ENCODE measurements at places on chromosomes 6 and 20.

DNA sequence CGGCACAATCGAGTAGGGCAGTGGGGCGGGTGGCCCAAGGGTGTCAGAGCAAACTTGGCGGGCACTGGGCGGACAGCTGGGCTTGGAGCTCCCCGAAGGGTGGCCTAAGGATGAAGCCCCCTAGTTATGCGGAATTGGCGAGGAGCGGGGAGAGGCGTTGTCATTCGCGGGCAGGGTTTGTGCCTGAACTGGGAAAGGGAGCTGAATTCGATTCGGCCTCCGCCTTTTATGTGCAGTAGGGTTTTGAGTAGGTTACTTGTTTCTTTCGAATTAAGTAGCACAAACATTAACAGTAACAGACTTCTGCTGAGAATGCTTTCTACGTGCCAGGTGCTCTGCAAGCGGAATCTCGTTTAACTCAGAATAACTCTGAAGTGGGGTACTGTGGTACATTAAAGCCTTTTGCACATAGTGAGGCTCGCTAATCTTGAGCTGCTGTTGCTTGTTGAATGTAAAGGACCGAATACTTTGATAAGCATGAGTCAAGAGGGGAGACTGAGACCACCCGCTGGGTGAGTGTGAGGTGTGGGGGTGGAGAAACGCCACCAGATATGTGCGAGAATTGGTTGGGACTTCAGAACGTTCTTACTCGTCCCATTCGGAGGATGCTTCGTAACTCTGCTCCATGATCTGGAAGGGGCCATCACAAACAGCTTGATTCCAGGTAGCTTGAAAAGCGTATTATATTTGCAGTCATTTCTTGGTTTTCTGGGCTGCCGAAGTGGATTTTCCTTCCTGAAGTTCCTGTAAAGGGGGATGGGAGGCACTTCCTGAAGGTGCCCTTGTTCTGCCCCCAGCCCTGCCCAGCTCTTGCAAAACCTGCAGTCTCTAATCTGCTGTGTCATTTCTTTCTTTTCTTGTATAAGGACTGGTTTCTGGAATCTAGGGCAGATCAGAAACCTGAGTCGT lies 833 bp downstream of the RAB5IF start:
- no peak for DNase-seq

GRCh38 chr20:18973529-18974173 lies 160.1 kb downstream of the SCP2D1 start:
- no peak for DNase-seq

DNA sequence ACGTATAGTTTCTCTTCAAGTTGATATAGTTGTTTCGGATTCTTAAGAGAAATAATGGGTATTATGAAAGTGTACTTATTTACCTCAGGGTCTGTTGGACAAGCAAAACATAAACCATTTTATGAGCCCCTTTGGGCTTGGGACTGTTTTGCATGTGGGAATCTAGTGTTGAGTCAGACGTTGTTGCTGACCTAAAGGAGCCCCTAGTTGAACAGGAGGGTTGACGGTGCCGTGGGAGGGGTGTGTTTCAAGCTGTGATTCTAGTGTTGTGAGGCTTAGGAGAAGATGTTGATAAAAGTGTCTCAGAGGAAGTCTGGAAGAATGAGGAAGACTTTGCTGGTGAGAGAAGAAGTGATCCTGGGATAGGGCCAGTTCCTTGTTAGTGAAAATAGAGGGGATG lies 140.0 kb downstream of the ARID1B start:
- DNase-seq = no peak

DNA sequence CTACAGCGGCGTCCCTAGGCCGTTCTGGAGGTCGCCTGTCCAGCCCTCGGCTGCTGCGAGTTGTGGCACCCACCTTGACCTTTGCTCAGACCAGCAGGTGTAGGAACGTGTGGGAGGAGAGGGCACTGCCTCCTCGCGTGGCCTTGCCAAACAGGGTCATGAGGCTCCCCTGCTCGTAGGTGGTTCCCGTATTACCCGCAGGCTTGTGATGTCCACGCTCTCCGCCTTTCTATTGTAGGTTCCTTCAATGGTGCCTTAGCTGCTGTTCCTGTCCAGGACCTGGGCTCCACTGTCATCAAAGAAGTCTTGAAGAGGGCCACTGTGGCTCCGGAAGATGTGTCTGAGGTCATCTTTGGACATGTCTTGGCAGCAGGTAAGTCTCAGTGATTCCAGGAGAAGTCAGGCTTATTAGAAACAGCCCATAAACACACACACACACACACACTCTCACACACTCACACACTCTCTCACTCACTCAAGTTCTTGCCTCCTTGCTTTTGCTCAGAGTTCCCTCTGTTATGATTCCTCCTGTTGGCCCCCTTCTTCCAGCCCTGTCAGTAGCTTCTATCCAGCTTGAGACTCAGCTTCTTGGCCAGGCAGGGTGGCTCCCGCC lies 942 bp downstream of the ACAT2 start:
- no peak for DNase-seq

DNA sequence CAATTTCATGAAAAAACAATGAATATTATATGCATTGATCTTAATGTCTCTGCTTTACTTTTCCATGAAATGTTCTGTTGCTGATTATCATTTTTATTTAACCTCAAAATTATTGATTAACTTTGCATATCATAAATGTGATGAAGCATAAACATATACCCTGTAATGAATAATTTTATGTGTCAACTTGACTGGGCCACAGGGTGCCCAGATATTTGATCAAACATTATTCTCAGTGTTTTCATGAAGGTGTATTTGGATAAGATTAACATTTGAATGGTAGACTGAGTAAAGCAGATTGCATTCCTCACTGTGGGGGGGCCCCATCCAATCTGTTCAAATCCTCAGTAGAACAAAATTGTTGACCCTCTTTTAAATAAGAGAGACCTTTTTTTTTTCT lies 265.2 kb downstream of the CENPW start:
- no peak for DNase-seq

DNA sequence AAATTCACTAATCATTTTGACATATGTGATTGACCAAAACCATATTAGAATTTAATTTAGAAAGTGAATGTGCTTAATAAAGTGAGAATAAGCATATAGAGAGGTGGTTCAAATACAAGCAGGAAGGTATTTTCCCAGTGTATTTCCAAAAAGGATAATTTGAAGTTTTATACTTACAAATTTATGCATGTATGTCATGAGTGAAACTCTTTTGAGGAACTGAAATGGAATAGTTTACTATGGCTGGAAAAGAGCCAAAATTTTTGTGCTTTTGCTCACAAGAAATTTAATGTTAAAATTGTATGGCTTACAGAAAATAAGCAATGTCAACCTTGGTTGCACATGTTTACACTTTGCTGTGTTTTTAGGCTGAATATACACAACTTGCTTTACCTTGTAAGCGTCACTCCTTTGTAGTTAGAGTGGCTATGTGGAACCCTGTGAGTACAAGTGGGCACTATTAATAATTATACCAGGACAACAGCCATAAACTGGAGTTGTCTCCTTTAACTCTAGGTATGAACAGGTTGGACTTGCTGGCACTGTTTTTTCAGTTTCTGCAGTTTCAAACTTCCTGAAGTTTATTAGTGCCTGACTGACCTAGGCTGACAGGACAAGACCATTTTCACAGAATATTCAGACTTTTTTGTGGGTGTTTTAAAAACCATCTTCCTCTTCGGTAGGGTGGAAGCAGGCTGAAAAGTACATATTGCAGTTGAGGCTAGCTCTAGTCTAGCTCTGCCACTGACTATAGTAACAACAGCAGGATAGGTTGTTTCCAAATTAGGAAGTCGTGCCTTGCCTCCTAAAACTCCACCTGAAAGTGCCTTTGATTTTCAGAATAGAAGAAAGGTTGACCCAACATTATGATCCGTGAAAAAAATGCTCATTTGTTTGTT lies 6.0 kb downstream of the AFDN start:
- DNase-seq = no peak

DNA sequence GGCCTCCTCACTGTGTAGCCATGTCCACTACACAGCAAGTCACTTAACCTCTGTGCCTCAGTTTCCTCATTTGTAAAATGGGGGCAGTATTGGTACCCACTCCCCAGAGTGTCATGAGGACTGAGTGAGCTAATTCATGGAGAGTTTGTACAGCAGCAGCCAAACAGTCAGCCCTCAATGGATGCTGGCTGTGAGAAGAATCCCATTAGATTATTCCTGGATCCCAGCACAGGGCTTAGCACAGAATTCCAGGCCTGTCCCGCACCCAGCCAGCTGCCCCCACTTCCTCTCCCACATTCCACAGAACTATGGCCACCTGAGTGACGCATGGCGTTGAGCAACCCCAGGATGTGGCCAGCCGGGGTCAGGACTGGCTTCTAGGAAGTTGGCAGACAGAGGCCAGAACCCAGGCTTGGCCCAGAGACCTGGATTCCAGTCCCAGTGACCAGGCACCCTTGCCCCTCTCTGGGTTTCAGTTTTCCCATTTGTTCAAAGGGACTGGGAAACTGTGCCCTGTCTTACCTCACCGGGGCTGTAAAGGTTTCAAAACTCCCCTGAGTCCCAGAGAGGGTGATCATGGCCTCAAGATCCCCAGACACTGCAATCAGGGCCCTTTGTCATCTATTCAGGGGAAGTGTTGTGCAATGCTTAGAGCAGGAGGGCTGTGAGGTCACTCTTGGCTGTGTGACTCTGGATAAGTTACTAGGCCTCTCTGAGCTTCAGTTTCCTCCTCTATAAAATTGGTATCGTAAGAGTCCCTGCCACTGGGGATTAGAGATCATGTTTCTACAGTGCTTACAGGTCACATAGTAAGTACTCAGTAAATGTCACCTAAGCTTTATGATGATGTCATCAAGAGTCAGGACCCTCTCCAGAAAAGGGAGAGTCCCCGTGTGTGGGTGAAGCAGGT lies 3.0 kb upstream of the TGM2 start:
- DNase-seq = no peak

DNA sequence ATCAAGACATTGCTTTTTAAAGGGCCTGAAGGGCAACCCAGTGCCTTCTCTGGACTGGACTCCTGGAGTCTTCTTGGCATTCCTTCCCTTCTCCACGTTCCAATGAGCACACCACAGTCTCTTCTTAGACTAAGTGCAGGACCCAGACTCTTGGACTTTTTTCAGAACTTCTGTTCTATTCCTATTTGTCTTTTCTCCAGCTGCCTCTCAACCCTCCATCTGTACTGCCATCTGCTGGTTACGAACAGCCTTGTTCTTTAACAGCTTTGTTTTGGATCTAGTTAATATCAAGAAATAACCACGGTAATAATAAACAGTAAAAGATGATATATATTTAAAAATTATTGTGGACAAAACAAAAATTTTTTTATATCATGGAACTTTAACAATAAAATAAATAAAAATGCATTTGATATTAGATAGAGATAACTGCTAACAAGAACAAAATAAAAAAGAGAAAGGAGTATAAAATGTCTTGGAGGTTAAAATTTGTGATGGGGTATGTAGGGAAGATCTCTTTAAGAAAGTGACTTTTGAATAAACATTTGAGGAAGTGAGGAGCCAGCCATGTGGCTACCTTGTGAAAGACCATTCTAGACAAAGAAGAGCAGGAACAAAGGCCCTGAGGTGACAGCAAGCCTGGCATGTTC lies 105.1 kb upstream of the HCRTR2 start:
- DNase-seq = no peak

- DNase-seq = no peak
Observed at GRCh38 chr20:42742926-42743325, 446.8 kb downstream of the PTPRT start.

DNA sequence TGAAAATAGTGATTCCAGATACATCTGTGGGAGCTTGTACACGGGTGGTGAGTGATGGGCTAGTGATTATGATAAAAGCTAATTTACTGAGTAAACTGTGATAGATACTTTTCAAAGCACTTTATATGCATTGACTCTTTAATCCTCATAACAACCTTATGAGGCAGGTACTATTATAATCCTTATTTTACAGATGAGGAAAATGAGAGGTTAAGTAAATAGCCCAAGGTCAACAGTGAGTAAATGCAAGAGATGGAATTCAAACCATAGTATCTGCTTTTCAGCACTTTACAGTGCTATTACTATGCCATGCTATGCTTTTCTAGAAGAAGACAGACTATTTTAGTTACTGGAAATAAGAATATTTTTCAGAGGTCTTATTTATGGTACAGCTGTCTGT lies 320.9 kb upstream of the CITED2 start:
- DNase-seq = no peak
